ENCODE measurements at places on chromosomes 13 and 19.

GRCh38 chr13:97257800-97258799 is 36.0 kb downstream of the MBNL2 start:
- DNase-seq, result no peak

DNA sequence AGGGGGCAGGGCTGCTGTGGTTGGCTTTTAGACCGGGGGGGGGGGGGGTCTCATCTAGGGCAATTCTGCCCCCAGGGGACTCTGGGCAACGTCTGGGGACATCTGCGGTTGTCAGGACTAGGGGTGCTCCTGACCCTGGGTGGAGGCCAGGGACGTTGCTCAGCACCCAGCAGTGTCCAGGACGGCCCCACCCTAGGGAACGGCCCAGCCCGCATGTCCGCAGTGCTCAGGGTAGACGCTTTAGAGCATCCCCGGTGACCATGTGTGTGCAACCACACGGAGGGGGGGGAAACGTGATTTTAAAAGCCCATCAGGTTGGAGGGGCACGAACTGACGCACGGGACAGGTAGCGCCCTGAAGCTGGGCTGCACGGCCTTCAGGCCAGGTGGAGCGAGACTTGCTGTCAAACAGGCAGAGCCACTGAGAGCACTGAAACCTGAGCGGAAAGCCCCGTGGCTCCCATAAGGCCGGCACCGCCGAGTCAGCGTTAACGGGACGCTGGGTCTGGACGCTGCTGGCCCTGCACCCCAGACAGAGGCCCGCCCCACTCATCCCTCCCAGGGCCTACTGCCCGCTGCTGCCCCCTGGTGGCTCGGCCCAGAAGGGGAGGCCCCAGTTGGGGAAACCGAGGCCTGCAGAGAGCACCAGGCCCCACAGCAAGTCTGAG is 8.3 kb downstream of the CACTIN start:
- DNase-seq, result peak; percentile 47

DNA sequence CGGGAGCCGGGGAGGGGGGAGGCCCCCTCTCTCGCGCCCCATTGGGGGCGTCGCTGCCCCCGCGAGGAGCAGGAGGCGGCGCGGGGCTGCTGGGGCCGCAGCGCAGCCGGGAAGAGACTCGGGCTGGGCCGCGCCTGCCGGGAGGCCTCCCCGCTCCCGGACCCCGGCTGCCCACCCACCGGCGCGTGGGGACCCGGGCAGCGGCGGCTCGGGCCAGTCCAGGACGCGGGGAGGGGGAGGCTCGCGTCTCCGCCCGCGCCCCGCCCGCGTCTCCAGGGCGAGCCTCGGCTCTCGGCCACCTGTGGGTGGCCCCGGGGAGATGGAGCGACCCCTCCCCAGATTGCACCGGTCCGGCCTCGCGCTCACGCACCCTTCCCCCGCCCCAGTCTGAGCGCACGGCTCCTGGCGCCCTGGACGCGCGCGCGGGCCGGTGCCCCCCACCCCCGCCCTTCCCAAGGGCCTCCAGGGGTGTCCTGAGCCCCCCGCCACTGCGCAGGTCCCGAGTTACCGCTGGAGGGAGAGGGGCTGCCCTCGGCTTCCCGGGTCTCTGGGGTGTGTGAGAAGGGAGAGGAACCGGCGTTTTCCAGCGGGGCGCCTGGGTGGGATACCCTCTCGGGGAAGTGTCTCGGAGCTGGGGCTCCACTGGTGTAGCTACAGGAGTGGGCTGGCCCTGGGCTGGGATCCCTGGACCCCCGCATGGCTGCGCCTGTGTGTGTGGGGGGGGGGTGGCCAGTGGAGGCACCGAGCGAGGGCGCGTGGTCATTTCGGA is 645 bp downstream of the PALM start:
- DNase-seq, result no peak

- DNase-seq, result no peak
These were observed 1.8 kb downstream of the INSR start for GRCh38 chr19:7292352-7292949.

GRCh38 chr19:13952931-13953531 is 722 bp downstream of the DCAF15 start:
- DNase-seq, result no peak

DNA sequence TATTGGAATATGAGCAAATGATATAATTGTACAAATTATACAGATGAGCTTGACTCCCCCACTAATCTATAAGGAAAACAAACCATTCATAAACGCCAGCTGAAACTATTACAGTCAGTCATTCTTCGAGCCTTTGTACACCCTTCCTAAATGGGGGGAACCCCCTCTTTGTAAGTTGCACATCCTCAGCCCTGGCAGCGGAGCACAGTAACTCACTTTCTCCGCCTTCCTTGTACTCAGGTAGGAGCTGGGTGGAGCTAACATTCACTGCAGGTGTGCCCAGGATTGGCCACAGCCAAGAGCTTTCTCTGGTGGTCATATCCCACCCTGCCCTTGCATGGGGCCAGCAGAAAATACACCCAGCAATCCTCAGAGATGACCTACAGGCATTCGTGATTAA is 28.6 kb downstream of the PIN1 start:
- peak; percentile 10 for DNase-seq

- DNase-seq, result peak; percentile 43
These were observed 926 bp downstream of the PRR12 start for GRCh38 chr19:49591731-49592485.

DNA sequence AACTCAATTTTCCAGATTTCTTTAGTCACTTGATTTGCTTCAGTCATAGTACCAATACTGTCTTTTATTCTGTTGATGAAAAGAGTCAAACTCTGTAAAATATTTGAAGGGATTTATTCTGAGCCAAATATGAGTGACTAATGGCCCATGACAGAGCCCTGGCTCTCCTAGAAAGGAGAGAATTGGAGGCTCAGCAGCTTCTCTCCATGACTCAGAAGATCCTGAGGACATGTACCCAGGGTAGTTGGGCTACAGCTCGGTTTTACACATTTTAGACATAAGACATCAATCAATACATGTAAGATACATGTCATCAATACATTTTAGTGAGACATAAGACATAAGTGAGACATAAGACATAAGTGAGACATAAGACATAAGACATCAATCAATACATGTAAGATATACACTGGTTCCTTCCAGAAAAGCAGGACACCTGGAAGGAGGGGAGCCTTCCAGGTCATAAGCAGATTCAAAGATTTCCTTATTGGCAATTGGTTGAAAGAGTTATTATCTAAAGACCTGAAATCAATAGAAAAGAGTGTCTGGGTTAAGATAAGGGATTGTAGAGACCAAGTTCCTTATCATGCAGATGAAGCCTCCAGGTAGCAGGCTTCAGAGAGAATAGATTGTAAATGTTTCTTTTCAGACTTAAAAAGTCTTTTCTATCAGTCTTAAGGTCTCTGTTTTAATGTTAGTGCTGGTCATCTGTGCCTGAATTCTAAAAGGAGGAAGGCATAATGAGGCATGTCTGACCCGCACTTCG is 179.8 kb upstream of the RFC3 start:
- no peak for DNase-seq

DNA sequence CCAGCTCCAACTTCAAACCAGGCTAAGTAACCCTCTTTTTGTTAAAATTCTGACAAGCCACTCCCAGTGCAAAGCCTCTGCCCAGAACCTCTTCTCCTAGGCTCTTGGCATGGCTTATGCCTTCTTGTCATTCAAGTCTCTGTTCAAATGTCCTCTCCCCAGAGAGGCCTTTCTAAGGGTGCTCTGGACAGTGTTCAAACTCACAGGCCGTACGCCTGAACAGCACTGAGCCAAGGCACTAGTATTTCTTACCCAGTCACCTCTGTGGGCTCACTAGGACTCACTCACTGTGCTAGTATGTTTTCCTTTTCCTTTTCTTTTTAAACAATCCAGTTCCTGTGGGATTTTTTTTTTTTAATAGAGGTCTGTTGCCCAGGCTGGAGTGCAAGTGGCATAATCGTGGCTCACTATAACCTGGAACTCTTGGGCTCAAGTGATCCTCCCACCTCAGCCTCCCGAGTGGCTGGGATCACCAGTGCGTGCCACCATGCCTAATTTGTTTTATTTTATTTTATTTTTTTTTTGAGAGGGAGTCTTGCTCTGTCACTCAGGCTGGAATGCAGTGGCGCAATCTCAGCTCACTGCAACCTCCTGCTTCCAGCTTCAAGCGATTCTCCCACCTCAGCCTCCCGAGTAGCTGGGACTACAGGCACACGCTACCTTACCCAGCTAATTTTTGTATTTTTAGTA is 2.3 kb upstream of the ASF1B start:
- no peak for DNase-seq

GRCh38 chr19:39104186-39104596 is 20.0 kb downstream of the ACP7 start:
- DNase-seq, result no peak

DNA sequence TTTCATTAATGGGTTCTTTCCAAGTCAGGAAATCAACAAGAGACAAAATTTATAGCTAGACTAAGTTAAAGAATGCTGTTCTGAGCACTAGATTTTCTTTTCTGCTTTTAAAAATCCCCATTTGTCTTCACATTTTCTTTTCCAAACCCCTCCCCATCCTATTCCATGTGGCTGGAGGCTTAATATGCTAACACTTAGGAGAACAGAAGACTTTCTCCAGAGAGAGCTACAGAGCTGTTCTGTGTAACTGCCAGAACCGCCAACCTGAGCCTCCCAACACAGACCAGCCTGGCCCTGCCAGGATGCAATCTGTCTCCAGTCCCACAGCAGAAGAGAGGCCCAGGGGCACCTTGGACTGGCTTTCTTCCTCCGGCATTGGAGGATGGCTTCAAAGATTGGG is 264.1 kb downstream of the NDFIP2 start:
- no peak for DNase-seq

DNA sequence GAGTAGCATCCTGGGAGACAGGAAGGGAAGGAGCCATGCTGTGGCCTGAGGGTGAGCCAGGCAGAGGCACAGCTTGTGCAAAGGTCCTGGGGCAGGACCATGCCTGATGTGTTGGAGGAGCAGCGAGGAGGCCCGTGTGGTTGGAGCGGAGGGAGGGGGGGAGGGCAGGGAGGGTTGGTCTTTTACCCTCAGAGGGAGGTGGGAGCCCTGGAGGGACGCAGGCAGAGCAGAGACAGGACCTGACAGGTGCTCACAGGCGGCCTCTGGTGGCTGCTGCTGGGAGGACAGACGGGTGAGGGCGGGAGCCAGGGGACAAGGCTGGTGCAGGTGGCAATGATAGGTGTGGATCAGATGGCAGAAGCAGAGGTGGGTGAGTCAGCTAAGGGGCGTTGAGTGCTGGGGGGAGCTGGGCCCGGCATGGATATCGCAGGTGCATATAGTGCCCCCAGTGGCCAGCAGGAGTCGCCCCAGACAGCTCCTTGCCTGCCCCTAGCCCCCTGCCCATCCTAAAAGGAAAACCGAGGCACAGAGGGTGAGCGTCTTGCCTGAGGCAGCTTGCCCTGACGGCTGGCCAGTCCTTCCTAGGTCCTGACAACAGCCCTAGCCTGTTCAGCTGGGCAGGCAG is 9.8 kb upstream of the GNA15 start:
- DNase-seq, result peak; percentile 54

GRCh38 chr13:20848944-20849343 is 53.6 kb downstream of the XPO4 start:
- DNase-seq, result no peak

All from CD4-positive, alpha-beta T cell treated with Interleukin-1 beta for 1 hour (primary cell).